ENCODE measurements at places on chromosomes 2 and 18. TPM values are rescaled to one million over a fixed set of nuclear protein-coding genes. Genes with fewer than 3 reads are reported as not detected.

GRCh38 chr2:61670591-61671501 lies 132.7 kb upstream of the XPO1 start:
- no peak for DNase-seq

Gene BCS1L
- 23.7 TPM for total RNA-seq

DNA sequence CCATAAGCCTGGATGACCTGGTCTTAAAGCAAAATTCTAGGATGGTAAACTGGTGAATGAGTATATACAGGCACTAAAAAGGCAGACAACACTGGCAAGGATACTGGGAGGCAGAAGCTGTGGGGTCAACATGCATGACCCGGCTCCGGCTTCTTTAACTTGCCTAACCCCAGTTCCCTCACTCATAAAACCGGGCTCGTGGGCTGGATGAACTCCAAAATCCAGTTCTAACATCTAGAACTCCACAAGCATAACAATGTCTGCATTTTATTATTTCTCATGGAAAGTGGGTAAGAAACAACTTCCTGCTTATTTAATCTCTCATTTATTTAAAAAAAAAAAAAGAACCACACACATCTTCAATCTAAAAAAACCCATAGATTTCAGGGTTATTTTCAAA lies 57.3 kb downstream of the FARSB start:
- no peak for DNase-seq

DNA sequence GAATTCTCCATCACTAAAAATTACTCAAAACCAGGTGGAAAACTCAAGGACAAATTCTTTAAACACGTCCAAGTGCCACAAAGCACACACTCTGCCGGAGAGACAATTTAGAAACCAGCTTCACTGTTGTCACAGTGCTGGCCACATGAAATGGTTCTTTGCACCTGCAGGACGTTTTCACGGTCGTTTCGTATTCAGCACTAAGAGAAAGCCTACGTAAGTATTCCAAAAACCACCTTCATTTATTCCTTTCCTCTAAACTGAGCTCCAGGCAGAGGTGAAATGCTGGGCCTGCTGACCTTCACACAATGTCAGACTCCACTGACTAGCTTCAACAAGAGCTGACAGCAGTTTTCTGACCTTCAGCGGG lies 680 bp downstream of the ATP5F1A start:
- DNase-seq = no peak

GRCh38 chr2:46497766-46498165 lies 18.4 kb downstream of the TMEM247 start:
- DNase-seq = no peak

DNA sequence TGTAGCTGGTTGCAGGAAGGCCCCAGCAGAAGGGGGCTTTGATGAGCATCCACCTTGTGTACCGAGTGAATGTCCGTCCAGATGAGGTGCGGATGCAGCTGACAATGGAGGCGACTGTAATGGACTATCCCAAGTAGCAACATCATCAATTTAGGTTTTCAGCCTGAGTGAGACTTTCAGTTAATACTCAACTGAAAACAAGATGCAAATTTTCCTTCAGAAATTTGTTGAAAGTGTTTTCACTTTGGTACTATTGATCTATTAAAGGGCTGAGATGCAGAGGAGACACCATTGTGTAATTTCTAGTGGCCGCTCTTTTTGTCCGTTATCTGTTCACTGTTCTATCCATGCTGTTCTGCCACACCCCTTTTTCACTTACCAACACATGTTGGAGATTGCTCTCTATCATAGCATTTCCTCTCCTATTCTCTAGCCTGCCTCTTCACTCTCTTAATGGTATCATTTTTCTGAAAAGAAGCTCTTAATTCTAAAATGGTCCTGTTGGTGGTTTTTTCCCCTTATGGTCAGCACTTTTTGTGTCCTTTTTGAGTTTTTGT lies 12.0 kb upstream of the CASP8 start:
- DNase-seq = peak; percentile 4

DNA sequence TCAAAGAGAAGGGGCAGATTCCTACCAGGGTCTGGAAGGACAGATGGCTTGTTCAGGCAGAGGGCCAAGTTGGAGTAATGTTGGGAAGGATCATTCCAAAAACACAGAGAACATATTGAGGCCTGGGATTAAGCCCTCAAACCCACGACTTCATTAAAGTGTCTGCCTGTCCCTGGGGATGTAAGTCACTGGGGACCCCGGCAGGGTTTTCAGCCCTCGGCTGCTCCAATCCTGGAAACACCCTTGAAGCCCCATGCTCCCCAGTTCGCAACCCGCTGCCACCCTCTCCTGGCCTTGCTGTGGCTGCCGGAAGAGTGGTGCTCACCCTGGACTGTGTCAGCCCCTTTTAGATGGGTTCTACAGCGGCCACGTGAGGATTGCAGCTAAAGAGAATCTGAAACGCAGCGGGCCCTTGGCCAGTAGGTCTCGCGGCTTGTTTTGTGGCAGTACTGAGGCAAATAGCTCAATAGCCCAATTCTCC lies 79.9 kb downstream of the EPAS1 start:
- no peak for DNase-seq

Gene MEP1B
- not detected for total RNA-seq

Gene IL36A
- not detected for total RNA-seq

- no peak for DNase-seq
These were observed 205.5 kb upstream of the SP5 start for GRCh38 chr2:170509452-170510193.

Gene KLHL41
- not detected for total RNA-seq

GRCh38 chr2:222930862-222931261 lies 70.0 kb downstream of the ACSL3 start:
- DNase-seq = no peak

Gene RUFY4
- not detected for total RNA-seq

GRCh38 chr2:218179782-218180181 lies 13.0 kb upstream of the CXCR1 start:
- DNase-seq = no peak

GRCh38 chr18:48796491-48797205 lies 154.1 kb downstream of the SMAD7 start:
- DNase-seq = no peak

GRCh38 chr2:148623086-148623485 lies 21.5 kb upstream of the EPC2 start:
- DNase-seq = no peak

DNA sequence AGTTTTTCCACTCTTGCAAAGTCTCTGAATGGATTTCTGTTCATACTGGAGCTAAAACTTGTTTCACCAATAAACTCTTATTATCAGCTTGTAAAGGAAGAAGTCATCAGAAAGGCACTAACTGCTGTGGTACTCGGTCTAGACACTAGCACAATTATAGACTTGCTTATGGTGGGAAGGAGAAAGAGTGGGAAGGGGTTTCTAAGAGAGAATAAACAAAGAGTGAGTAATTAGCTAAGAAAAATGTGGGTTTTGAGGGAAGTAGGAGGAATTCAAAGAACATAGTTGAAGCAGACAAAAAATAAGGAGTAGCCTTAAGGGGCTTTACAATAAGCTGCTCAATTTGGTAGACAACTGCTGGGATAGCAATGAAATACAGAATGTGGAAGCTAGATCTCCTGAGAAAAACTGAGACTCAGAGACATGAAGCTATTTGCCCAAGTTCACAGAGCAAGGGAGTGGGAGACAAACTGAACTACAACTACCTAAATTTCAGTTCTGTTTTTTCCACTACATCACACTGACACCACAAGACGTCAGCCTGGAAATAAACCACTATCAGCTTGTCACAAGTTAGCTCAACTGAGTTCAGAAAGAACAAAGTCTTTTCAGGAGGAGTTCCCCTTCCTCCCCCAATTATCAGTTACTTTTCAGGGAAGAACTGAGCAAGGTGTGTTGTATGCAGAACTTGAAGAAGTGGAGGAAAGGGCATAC lies 59.7 kb downstream of the MAP4K3 start:
- DNase-seq = no peak

DNA sequence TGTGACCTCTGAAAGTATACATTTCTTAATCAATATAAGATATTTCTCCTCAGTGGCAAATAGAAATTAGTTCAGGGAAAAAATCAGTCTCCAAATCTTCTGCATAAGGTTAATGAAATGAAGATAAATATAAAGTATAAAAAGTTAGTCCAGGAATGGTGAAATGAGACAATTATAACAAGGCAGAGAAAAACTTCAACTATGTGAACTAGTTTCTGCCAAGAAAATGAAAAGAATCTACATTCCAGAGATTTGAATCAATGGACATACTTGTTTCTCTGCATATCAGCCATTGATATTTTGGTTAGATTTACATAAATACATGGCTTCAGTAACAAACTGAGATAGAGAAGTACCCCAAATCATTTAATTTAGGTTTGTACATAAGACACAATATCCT lies 249.0 kb downstream of the EXOC6B start:
- DNase-seq = no peak

DNA sequence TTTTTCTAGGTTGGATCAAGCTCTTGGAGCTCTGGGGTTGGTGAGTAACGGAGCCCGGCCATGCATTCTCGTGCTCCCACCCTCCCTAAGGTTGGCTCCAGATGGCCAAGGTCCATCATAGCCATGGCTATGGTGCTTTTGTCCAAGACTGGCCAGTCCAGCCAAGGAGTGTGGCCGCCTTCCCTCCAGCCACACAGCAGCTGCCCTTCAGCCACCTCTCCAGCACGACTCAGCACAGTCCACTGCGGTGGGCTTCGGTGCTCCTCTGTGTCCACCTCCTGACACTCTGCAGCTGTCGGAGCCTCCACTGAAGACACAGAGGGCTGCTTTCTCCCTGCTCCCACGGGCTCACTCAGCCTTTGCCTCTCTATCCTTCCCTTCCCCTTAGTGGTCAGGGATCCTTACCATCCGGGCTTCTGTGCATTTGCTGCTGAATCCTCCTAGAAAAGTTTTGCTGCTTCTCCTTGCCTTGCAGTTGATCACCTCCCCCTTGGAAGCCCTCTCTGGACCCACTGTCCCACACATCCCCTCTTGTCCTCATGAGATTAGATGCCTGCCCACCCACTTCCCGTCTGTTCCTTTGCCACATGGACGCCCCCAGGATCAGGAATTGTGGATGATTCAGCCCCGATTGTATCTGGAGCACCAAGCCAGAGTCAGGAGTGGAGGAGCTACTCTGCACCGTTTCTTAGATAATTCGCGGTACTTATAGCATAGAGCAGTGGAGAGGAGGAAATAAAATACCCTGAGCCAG lies 177.1 kb upstream of the COPS8 start:
- no peak for DNase-seq

Gene MRPS5
- 53.0 TPM for total RNA-seq

DNA sequence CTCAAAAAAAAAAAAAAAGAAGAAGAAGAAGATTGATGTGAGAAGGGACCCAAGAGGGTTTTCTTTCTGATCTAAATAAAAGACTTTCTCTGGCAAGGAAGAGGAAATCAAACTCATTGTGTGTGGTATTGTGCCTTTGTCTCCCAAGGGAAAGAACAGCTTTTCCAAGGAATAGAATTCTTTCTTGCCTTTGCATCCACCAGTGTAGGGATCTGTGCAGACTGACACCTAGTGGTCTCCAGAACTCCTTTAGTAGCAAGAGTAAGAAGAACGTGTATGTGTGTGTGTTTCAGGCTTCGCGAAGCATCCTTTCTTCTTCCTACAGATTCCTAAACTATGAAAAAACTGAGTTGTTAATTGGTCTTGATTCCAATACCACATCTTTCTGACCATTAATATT lies 33.5 kb upstream of the CRIM1 start:
- DNase-seq = no peak

DNA sequence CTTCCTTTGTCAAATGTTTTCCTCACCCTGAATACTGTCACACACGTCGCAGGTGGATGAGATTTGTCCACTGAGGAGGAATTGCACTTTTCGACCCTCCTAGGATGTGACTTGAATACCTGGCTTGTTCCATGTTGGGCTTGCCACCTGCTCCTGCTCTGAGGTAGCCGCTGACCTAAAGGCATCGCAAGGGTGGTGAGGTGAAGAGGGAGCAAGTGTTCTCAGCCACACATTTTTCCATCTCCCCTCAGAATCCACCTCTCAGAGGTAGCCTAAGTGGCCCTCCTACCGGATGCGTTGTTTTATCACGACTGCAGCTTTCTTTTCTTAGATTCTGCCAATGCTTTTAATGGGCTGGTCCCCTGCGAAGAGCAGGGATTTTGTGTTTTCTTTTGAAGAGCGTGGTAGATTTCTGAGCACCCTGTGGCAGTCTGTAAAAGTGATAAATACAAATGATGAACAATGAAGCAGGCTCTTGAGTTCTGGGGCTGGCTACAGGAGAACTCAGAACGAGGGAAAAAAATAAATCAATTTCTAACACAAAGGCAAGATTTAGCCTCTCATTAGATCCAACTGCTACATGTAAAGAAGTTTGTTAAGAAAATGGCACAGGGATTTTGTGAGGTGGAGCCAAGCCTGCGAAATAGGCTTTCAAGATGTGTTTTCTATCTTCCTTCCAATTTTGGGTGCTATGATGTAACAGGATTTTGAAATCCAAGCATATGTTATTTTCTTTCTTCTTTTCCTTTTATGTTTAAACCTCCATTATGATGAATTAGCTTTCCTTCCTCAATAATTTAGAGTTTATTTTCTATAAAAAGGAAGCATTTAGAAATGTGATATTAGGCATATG lies 386.7 kb downstream of the TGIF1 start:
- no peak for DNase-seq

DNA sequence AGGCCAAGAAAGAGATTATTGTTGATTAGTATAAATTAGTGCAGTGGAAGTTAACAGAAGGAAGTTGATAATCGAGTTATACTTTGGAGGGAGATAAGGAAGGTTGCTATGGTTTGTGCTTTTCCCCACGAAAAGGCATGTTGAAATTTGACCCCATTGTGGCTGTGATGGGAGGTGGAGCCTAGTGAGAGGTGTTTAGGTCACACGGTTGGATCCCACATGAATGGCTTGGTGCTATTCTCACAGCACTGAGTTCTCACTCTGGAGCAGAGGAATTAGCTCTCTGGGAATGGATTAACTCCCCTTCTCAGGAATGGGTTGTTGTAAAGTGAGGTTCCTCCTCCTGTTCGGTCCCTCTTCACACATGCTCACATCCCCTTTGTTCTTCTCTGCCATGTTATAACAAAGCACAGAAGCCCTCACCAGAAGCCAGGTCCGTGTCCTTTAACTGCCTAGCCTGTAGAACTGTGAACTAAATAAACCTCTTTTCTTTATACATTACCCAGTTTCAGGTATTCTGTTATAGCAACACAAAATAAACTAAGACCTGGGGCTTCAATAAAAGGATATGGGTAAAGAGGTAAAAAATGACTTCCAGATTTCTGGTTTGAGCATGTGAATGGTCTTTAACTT lies 21.9 kb downstream of the PIGN start:
- no peak for DNase-seq

Gene TXNDC2
- total RNA-seq = not detected

DNA sequence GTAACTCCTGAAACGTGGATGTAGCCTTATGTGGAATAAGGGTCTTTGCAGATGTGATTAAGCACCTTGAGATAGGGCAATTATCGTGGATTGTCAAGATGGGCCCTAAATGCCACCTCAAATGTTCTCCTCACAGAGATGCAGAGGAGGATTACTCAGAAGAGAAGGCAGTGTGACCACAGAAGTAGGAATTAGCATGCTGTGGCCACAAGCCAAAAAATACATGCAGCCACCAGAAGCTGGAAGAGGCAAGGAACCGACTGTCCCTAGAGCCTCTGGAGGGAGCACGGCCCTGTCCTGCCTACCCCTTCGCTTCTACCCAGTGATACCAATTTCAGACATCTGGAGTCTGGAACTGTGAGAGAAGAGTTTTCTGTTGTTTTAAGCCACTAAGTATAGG lies 47.3 kb upstream of the MGAT5 start:
- no peak for DNase-seq

GRCh38 chr2:13676269-13676668 lies 956.2 kb upstream of the LRATD1 start:
- no peak for DNase-seq

Gene MC2R
- total RNA-seq = not detected
